ENCODE measurements at places on chromosomes 12 and 14. TPM values are rescaled to one million over a fixed set of nuclear protein-coding genes. Genes with fewer than 3 reads are reported as not detected.
A peak's percentile ranks its signal among the peaks of the same experiment; 100 is the strongest.

DNA sequence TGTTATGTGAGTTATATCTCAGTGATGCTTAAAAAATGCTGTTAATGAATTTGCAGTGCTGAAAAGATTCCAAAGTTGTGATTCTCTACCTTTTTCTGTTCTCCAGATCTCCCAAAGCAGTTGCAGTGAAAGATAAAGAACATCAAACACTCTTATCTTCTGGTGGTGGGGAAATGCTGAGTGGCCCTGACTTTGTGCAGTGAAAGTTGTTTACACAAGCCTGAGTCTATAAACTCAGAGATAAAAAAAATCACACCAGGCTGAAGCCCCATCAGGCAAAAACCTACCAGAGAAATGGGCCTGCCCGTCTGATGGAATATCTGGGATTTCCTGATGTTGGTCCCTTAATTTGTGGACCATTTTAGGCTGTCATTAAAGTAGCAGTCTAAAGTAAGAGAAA, 46.1 kb downstream of the RASSF3 start:
- no peak overlapping the region for H3K4me3 ChIP-seq
- peaks cover 95% of the 10 kb centered on the region for H3K4me1 ChIP-seq

DNA sequence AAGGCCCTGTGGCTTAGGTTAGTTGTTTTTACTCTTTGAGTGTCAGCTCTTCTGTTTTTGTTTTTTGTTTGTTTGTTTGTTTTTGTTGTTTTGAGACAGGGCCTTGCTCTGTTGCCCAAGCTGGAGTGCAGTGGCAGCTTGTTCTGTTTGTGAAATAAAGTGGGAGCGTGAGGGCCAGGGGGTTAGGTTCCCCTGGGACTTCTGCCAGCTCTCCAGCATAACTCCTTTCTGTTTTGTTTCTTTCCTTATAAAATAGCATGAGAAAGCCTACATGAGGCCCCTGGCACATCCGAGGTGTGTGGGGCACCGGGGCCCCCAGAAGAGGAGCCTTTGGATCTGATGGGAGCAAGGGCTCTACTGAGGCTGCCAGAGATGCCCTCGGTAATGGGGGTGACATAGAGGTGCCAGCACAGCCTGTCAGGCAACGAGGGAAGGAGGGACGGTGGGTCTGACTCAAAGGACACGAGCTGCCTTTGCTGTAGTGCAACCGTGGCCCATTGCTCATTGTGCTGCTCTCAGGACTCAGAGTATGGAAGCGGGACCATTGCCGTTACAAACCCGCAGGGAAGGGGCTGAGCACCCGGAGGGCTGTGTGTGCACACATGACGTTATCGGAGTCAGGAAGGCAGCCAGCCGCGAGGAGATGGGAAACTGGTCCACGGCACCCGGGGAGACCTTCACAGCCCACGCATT, 9.1 kb upstream of the SERPINA11 start:
- no peak overlapping the region for H3K27ac ChIP-seq
- H3K4me3 ChIP-seq, result no peak overlapping the region
- H3K36me3 ChIP-seq, result no peaks in the 10 kb centered on the region
- H3K4me1 ChIP-seq, result no peaks in the 10 kb centered on the region
- H3K27me3 ChIP-seq, result no peaks in the 10 kb centered on the region
- no peak for DNase-seq

DNA sequence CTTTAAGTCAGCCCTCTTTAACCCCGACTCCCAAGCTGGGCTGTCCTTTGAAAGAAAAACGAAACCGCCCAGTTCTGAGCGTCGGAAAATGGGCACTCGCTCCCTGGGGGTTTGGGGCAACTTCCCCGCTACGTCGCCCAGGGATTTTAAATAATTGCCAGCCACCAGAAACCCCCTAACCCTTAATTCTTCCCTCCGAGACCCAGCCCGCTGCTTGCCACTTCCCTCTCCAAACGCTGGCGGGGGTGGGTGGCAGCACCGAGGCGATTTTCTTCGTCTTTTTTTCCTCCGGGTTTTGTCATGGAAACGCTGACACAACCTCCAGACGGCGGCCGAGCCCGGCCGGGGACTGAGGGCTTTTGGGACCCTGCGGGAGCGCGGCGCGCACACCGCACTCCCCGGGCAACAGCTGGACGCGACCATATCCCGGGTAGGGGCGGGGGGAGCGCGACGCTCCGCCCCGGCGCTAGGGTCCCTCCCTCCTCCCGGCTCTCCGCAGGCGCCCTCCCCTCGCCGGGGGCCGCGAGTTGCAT, at the start of gene CHST11:
Gene CHST11, plus strand, starts transcription at position 532 of the 533 bp plus-strand sequence.
- peaks cover 34% of the 10 kb centered on the region for H3K4me1 ChIP-seq
- peak within 1 kb of the TSS; percentile 83 for H3K27ac ChIP-seq
- DNase-seq, result peak; percentile 85
- H3K4me3 ChIP-seq, result peak within 1 kb of the TSS; percentile 99

DNA sequence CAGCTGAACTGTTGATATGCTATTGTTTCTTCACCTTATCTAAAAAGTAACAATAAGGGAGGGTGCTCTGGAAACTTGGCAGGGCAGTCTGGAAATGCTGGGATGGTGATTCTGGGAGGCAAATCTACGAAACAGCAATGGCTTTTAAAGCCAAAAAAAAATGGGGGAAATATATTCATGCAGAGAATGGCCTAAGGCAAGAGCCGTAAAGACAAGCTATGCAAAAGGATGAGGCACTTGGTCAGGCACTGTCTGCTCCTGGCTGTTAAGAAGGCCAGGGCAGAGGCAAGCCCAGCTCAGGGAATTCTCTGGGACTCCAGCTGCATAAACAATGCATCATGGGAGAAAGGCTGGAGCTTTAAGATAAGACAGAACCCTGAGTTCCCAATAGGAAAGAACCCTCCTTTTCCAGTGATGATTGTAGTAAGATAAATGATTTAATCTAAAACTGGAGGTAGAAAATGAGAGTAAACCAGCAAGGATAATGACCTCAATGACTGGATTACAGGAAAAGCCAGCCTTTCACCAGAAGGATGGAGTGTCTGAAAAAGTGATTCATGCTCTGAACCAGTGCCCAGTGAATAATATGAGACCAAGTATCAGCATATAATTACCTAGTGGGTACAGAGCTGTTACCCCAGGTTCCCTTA, 46.0 kb downstream of the ITPR2 start:
- no peak for DNase-seq
- H3K4me1 ChIP-seq, result peaks cover 9% of the 10 kb centered on the region
- H3K27ac ChIP-seq, result no peak overlapping the region
- no peak overlapping the region for H3K4me3 ChIP-seq

GRCh38 chr14:56248442-56248841, 130.2 kb downstream of the PELI2 start:
- no peaks in the 10 kb centered on the region for H3K36me3 ChIP-seq
- no peak overlapping the region for H3K4me3 ChIP-seq
- H3K27me3 ChIP-seq, result no peaks in the 10 kb centered on the region
- no peak for DNase-seq

DNA sequence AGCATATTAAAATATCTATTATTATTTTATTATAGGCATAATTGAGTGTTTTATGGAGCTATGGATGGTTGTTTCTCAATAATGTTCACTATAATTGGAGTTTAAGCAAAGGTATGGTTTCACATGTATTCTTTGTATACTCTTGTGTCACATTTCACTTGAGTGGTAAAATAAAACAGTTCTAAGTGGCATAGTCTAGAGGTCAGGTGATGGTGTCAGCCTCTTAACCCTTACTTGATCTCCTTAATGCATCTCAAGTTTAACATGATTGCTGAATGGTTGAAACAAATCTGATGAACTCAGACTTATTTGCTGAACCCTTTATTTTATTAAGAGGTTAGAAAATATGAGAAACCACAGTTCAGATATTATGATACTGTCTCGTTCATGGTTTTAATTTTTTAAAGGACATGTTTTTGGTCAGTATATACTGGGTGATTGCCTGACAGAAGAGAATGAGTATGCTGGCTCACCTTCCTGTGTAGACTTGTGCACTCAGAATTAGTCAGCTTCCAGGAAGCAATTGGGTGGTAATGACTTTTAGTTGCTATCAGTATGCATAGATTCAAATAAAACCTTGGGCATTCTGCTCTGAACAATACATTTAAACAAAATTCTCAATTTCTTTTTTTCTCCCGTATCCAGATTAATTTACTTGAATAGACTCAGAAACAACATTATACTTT, 464.6 kb downstream of the PCNX1 start:
- H3K27ac ChIP-seq, result no peak overlapping the region
- H3K36me3 ChIP-seq, result no peaks in the 10 kb centered on the region
- no peak overlapping the region for H3K4me3 ChIP-seq
- H3K27me3 ChIP-seq, result no peaks in the 10 kb centered on the region

DNA sequence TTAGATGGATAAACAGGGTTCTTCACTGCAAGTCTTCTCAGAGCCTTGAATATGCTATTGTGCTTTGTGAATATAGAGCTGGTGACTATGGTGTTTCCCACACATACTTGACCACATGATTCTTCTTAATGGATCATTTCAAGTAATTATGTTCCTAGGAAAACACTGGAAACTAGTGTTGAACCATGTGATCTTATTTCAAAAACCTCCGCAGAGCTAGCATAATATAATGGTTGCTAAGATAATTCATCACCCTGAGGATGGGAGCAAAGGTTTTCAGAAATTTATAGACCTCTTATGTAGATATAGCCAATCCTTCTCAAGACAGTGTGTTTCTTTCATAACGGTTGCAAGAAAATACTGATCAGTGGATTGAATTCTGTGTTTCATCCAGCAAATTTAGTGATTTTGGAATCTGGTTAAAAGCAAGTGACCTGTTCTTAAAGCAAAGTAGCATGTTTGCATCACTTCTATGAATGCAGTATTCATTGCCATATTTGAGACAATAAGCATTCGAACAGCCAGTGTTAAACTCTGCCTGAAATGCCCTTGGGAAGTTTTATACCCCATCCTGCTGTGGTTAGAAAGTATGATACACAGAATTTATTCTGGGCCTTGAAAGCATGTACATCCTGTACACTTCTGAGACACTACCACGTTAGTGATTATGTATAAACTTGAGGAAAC, 341.0 kb upstream of the E2F7 start:
- no peak for DNase-seq
- no peaks in the 10 kb centered on the region for H3K36me3 ChIP-seq
- H3K27me3 ChIP-seq, result no peaks in the 10 kb centered on the region
- H3K4me3 ChIP-seq, result no peak overlapping the region
- H3K4me1 ChIP-seq, result no peaks in the 10 kb centered on the region

- no peaks in the 10 kb centered on the region for H3K4me1 ChIP-seq
- H3K36me3 ChIP-seq, result no peaks in the 10 kb centered on the region
- H3K4me3 ChIP-seq, result no peak overlapping the region
- no peak overlapping the region for H3K27ac ChIP-seq
These were observed 309.0 kb downstream of the VRK1 start for GRCh38 chr14:97106166-97106565.

- H3K27me3 ChIP-seq, result no peaks in the 10 kb centered on the region
- H3K36me3 ChIP-seq, result peaks cover 15% of the 10 kb centered on the region
- peaks cover 24% of the 10 kb centered on the region for H3K4me1 ChIP-seq
- DNase-seq, result no peak
- H3K4me3 ChIP-seq, result no peak overlapping the region
These were observed 107.2 kb downstream of the SCAF11 start for GRCh38 chr12:45883187-45883586.

- peaks cover 80% of the 10 kb centered on the region for H3K36me3 ChIP-seq
- H3K4me1 ChIP-seq, result peaks cover 45% of the 10 kb centered on the region
- peak overlapping the region; percentile 43 for H3K27ac ChIP-seq
- no peak overlapping the region for H3K4me3 ChIP-seq
These were observed 9.2 kb upstream of the PNMA1 start for GRCh38 chr14:73723406-73723796.

DNA sequence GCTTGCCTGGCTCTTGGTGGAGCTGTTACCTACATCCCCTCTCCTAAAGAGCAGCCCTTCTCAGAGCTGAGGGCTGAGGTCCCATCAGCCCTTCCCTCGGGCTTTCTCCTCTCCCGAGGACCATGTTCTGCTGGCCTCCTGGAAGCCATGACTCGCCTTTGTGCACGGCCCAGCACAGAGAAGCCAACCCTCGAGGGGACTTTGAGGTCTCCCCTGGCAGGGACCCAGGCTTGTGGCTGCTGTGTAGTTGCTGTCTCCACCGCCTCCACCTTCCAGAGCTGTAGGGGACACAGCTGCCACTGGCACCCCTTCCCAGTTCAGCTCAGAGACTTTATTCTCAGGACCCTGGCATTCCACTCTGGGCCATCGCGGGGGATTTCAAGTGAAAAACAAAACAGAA, 22.9 kb upstream of the CCND2 start:
- no peaks in the 10 kb centered on the region for H3K36me3 ChIP-seq
- no peak for DNase-seq
- no peak overlapping the region for H3K27ac ChIP-seq
- H3K4me1 ChIP-seq, result no peaks in the 10 kb centered on the region

DNA sequence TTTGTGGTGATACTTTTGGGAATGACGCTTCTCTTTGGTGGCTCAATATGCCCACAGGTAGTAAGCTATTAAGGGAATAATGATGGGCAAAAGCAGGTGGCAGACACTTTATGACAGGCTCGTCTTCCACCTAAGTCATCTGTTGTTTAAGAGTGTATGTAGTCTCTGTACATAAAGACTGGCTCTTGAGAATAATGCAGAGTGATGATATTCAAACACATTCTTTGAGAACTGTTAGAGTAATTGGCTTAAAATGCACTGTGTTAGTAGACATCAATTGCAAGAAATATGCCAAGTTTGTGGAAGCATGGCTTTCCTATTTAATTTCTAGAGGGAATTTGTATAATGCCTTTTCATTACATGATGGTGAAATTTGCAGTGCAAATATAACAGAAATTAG, 694.8 kb upstream of the MIS18BP1 start:
- no peaks in the 10 kb centered on the region for H3K36me3 ChIP-seq
- no peaks in the 10 kb centered on the region for H3K4me1 ChIP-seq
- no peak for DNase-seq
- no peak overlapping the region for H3K4me3 ChIP-seq
- H3K27me3 ChIP-seq, result no peaks in the 10 kb centered on the region

GRCh38 chr14:99727096-99727870, 43.2 kb downstream of the CYP46A1 start:
- no peaks in the 10 kb centered on the region for H3K4me1 ChIP-seq
- no peaks in the 10 kb centered on the region for H3K36me3 ChIP-seq
- H3K4me3 ChIP-seq, result no peak overlapping the region
- H3K27me3 ChIP-seq, result no peaks in the 10 kb centered on the region
- DNase-seq, result no peak

GRCh38 chr12:53746592-53747092, 5.1 kb downstream of the CISTR start:
- H3K4me3 ChIP-seq, result no peak overlapping the region
- H3K27ac ChIP-seq, result no peak overlapping the region
- peaks cover 37% of the 10 kb centered on the region for H3K4me1 ChIP-seq
- no peaks in the 10 kb centered on the region for H3K36me3 ChIP-seq

GRCh38 chr12:114241973-114242434, 163.9 kb downstream of the TBX5 start:
- DNase-seq, result no peak
- H3K4me1 ChIP-seq, result no peaks in the 10 kb centered on the region
- H3K27me3 ChIP-seq, result no peaks in the 10 kb centered on the region
- no peaks in the 10 kb centered on the region for H3K36me3 ChIP-seq

The NTN4 gene
- polyA plus RNA-seq, result 5.2 TPM

The AICDA gene
- not detected for polyA plus RNA-seq

The CBLN3 gene
- polyA plus RNA-seq, result 0.41 TPM

The SLC25A47 gene
- polyA plus RNA-seq, result not detected

The SLC25A21 gene
- polyA plus RNA-seq, result not detected

The RHOJ gene
- not detected for polyA plus RNA-seq

The HOXC12 gene
- not detected for polyA plus RNA-seq

The KLRB1 gene
- 133 TPM for polyA plus RNA-seq
